ENCODE measurements at places on chromosomes 6 and 20.

- peaks cover 35% of the 10 kb centered on the region for H3K4me1 ChIP-seq
- H3K27ac ChIP-seq: peak overlapping the region; percentile 75
- no peaks in the 10 kb centered on the region for H3K27me3 ChIP-seq
- peak overlapping the region; percentile 52 for H3K4me3 ChIP-seq
- no peak for DNase-seq
These were observed 18.7 kb downstream of the BTN3A1 start for GRCh38 chr6:26420688-26421171.

- H3K4me1 ChIP-seq: peaks cover 11% of the 10 kb centered on the region
- H3K27ac ChIP-seq: peak overlapping the region; percentile 97
- H3K27me3 ChIP-seq: no peaks in the 10 kb centered on the region
- DNase-seq: peak; percentile 96
These were observed 27.2 kb upstream of the POU5F1 start for GRCh38 chr6:31197559-31198305.

DNA sequence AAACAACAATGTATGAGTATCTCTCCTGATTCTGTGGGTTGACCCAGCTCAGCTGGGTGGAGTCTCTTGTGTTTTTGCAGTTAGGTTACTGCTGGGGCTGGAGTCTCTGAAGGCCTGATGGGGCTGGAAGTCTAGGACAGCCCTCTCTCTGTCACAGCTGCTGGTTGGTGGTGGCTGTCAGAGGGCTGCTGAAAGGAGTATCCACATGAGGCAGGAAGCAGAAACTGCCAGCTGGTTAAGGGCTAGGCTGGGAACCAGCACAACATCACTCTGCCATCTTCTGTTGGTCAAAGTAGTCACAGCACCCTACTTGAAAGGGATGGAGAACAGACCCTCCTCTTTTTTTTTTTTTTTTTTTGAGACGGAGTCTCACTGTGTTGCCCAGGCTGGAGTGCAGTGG, 10.0 kb upstream of the PACSIN1 start:
- no peak overlapping the region for H3K4me3 ChIP-seq
- no peaks in the 10 kb centered on the region for H3K36me3 ChIP-seq
- H3K4me1 ChIP-seq: no peaks in the 10 kb centered on the region
- no peaks in the 10 kb centered on the region for H3K27me3 ChIP-seq

DNA sequence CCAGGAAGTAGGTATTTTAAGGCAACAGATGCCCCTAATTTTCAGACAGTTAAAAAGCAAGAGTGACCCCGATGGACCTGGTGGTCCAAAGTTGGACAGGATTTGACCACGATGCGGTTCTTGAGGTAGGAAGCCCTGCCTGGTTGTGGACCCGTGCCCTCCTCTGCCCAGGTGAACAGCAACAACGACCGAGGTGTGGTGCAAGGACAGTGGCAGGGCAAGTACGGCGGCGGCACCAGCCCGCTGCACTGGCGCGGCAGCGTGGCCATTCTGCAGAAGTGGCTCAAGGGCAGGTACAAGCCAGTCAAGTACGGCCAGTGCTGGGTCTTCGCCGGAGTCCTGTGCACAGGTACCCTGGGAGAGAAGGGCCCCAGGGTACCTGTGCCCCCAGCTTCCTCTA, 18.7 kb downstream of the TGM6 start:
- no peak overlapping the region for H3K27ac ChIP-seq
- no peaks in the 10 kb centered on the region for H3K36me3 ChIP-seq
- DNase-seq: peak; percentile 43

DNA sequence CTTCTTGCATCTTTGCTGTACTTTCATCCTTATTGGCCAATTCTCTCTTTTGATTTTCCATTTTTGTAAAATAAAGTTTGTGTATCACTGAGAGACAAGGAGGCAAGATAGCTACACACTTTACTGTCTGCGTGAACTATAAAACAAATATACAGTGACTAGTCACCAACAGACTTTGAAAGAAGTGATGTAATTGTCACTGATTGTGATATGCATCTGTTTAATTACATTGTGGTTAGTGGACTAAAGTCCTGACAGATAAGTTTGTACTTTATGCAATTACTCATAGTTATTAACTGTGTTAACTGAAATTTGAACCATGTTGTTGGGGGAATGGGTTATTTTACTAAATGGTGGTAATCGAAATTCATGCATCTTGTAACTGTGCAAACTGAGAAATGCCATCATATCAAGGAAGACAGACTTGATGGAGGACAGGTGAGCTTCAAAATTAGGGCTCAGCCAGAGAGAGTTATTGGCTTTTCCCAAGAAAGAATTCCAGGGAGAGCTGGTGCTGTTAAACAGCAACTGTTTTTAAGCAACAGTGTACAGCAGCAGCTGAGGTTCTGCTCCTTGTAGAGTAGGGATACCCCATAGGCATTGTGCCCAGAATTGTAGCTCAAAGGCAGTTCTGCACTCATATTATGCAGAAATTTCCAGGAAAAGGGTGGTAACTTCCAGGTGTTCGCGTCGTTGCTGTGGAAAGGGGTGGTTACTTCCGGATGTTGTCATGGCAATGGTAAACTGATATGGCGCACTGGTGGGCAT, 62.9 kb downstream of the EFHC1 start:
- H3K36me3 ChIP-seq: no peaks in the 10 kb centered on the region
- DNase-seq: no peak
- H3K4me1 ChIP-seq: no peaks in the 10 kb centered on the region
